Activated B cell treated with CpG ODN at 0.5 μM for 24 hours (primary cell): ENCODE measurements at places on chromosomes 12 and 14. TPM values are rescaled to one million over a fixed set of nuclear protein-coding genes. Genes with fewer than 3 reads are reported as not detected.

DNA sequence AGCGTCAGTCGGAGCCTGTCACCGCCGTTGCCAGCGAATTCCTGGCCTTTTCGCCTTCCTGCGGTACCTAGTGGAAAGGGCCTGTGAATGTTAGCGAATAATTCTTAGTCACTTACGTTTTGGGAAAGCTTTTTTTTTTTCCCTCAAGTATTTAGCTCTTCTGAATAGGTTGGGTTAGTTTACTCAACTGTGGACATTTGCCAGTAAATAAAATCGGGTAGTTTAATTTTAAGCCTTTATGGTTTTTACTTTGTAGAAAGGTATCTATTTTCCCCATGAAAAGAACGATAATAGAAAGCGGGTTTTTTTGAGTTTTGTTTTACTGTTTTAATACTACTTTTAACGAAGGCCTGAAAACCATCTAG lies 1.7 kb downstream of the YY1 start:
- no peak for DNase-seq

GRCh38 chr12:132444957-132445883 lies 44.7 kb upstream of the FBRSL1 start:
- DNase-seq: peak; percentile 61

DNA sequence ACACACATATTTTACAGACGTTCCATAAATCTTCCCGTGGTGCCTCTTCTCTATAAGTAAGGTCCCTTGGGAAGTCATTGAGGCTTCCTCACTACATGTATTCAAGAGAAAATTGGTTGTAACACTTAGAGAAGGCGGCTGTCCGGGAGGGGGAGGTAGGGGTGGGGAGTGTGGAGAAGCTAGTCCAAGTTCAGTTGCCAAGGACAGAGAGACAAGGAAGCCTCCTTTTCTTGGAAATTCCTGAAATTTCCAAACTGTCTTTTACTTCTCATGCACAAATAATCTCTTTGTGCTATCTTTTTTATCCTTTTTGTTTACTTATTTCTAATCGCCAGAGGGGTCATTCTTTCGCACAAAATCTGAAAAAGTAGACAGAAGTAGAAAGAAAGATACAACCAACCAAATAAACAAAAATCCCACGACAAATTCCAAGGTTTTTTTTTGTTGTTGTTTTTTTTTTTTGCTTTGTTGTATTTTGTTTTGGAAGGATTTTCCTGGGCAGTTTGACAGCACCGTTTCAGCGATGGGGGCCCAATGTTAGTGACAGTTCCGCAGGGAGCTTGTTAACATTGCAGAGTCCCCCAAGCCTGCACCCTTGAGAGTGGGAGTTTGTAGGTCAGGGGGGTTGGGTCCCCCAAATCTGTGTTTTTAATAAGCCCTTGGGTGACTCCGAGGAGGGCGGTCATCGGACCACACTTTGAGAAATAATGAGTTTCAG lies 45.2 kb downstream of the MAP1LC3B2 start:
- no peak for DNase-seq

GRCh38 chr12:102865821-102866615 lies 51.0 kb downstream of the PAH start:
- no peak for DNase-seq

DNA sequence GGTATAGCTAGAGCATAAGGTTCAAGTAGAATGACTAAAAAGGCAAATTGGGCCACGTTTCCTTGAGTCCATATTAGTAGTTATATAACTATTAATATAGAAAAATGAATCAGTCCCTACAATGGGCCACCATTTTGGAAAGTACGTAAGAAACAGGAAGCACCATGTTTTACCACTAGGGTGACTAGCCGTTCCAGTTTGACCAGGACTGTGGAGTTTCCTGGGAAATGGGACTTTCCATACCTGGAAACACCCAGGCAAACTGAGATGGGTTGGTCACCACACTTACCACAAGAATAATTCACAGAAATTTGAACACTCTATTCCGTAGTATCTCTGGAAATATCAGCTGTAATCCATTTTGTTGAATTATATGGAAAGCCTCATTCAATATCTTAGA lies 2.1 kb upstream of the MAGOHB start:
- DNase-seq: no peak

- no peak for DNase-seq
These were observed 5.6 kb upstream of the EPS8 start for GRCh38 chr12:15794836-15795235.

GRCh38 chr14:34072921-34073320 lies 122.0 kb upstream of the EGLN3 start:
- no peak for DNase-seq

DNA sequence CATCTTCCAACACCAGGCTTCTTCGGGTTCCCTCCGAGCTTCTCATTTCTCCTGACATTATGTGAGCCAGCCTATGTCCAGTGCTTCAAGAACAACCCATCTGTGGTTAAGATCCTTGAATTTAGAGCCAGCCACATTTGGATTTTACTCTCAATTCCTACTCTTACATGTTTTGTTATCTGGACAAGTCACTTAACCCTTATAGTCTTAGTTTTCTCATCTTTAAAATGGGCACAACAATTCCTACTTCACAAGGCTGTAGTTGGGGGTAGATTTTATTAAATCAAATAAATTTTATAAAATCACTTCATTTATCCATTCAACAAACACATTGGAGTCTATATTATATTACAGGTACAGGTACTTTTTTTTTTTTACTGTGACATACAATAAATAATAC lies 105.5 kb upstream of the SLC38A2 start:
- DNase-seq: no peak

GRCh38 chr14:31920989-31921650 lies 156.0 kb upstream of the ARHGAP5 start:
- no peak for DNase-seq

DNA sequence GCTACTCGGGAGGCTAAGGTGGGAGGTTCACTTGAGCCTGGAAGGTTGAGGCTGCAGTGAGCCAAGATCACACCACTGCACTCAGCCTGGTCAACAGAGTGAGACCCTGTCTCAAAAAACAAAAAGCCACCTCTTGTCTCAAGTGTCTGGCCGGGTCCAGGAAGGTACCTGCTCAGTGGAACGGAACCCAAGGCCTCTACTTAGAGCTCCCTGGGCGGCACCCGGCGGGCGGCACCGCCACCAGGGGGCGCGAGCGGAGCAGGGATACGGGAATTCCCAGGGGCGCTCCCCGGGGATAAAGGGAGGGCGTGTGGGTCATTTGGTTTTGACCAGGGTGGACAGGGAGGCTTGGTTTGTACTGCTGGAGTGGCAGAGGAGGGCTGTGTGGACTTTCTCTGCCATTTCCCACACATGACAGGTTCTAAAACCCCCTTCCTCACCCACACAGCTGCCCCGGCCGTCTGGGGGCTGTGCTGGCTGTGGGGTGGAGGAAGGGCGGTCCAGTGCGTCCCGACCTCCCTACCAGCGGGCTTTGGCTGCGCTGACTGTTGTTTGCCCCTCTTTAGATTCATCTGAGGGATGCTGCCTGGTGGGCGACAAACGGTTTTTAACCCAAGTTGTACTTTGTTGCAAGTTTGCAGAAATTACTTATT lies 91.4 kb downstream of the SETD3 start:
- DNase-seq: no peak

- DNase-seq: no peak
These were observed 31.2 kb downstream of the CREBL2 start for GRCh38 chr12:12642916-12643315.

GRCh38 chr12:75684678-75685616 lies 173.5 kb upstream of the KRR1 start:
- no peak for DNase-seq

GRCh38 chr12:93847517-93848474 lies 170.6 kb downstream of the CRADD start:
- DNase-seq: no peak

DNA sequence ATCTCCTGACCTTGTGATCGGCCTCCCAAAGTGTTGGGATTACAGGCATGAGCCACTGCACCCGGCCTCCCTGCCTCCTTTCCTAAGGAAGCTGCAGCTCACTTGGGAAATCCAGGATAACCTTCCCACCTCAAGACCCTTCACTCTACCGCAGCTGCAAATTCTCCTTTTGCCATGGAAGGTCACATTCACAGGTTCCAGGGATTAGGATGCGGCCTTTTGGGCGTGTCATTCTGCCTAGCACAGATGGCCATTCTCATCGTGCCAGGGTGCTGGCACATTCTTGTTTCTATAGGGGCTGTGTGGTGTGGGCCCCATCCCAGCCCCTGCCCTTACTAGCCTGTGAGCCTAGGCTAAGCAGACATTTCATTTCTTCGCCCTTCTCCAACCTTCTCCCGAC lies 219.9 kb downstream of the CHST11 start:
- DNase-seq: no peak

DNA sequence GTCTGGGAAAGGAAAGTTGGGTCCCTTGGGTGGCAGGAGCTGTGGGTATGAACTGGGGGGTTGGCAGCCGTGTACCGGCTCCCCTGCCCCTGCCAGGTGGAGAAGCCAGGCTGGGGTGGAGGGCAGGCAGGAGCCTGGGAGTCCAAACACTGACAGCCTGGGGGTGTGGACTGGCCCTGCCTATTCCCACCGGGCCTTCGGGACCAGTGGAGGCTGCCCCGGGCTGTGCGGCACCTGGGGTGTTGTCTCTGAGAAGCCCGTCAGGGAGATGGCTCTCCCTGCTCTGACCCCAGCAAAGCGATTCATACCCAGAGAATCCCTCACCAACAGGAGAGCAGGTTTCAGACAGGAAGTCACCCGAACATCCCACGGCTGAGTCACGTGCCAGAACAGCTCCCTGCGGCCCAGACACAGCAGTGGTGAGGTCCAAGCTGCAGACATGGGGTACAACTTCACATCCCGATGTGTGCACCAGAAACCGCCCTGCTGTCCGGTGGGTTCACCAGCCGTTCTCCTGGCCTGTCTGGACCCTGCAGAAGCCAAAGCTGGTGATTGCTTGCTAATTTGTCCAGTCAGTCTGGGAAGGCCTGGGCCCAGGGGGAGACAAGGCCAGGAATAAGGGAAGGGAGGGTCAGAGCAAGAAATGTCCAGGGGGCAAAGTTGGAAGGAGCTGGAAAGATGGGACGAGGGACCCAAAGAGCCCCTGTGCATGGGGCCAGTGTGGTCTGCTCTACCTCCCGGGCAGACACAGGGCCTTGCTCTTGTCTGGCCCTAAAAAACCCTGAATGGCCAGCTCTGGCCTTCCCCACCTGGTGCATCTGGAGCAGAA lies 2.1 kb upstream of the GPR132 start:
- DNase-seq: no peak

- DNase-seq: no peak
These were observed 196.3 kb downstream of the TRHDE start for GRCh38 chr12:72468505-72468904.

- no peak for DNase-seq
These were observed 11.5 kb downstream of the GNS start for GRCh38 chr12:64747695-64748094.

DNA sequence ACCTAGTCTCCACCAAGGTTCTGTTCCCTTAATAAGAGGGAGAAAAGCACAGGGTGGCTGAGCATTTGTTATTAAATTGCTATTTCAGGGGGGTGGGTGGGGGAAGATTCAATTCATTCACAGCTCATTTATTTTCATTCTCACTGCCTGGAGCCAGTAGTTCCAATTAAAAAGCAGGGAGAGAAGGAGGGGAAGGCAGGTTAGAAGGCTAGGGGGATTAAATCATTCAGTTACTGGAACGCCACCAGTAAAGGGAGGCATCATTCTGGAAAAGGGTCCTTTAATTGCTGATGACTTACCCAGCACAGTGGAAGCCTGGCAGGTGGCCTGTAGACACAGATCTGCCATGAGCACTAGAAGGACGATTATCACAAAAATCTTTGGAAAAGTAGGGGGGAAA lies 47.4 kb downstream of the NIN start:
- DNase-seq: no peak

DNA sequence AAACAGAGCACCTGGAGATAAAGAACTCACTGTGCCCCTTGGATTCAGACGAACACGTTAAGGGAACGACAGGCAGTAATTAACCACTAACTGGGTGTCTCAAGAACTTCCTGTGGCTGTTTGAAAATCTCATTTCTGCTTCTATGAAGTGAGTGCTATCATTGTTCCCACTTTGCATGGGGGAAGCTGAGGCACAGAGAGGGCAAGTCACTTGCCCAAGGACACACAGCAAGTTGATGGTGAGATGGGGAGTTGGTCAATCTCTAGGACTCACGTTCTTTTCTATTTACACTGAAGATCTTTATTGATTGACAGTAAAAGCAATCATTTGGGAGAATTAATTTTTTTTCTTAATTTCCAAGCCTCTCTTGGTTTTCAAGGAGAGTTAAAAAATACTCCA lies 26.8 kb upstream of the LHX5 start:
- no peak for DNase-seq

GRCh38 chr12:117169548-117169947 lies 20.7 kb downstream of the FBXO21 start:
- no peak for DNase-seq

The CATSPERB gene
- 0.27 TPM in 1 of 2 replicates, not detected in the other for total RNA-seq

The CAPS2 gene
- total RNA-seq: 3.1 and 3.8 TPM in 2 replicates

The LIN7A gene
- total RNA-seq: not detected in 2 replicates

The NUAK1 gene
- not detected in 2 replicates for total RNA-seq

The POTEM gene
- 0.16 TPM in 1 of 2 replicates, not detected in the other for total RNA-seq

The RAD9B gene
- 1.2 and 1.3 TPM in 2 replicates for total RNA-seq

The FGF23 gene
- not detected in 2 replicates for total RNA-seq

The MAPKAPK5 gene
- 51.7 and 61.2 TPM in 2 replicates for total RNA-seq

The KRT8 gene
- total RNA-seq: 0.33 and 0.34 TPM in 2 replicates

The SERPINA9 gene
- total RNA-seq: 0.24 and 0.40 TPM in 2 replicates

The CMKLR1 gene
- 0.05 and 0.24 TPM in 2 replicates for total RNA-seq

The CCDC60 gene
- not detected in 2 replicates for total RNA-seq

The RIN3 gene
- total RNA-seq: 61.3 and 62.6 TPM in 2 replicates

The SERPINA10 gene
- not detected in 2 replicates for total RNA-seq

The LRP1 gene
- total RNA-seq: 0.56 and 0.95 TPM in 2 replicates
